ENCODE measurements at places on chromosomes 13 and 19.
A peak's percentile ranks its signal among the peaks of the same experiment; 100 is the strongest.

DNA sequence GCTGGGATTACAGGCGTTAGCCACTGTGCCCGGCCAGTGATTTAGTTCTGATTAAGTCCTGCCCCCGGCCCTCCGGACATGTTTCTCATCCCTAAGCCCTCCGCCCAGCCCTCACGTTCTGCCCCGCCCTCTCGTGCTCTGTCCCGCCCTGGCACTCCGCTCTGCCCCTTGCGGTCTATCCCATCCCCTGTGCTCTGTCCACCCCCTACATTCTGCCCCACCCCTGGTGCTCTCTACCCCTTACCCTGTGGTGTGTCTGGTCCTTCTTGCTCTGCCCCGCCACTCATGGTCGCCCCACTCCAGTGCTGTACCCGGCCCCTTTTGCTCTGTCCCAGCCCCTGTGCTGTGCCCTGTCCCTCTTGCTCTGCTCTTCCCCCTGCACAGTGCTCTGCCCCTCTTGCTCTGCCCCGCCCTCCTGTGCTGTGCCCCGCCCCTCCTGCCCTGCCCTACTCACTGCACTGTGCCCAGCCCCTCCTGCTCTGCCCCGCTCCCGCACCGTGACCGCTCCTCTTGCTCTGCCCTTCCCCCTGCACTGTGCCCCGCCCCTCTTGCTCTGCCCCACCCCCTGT lies 3.0 kb downstream of the GTPBP3 start:
- DNase-seq = no peak

DNA sequence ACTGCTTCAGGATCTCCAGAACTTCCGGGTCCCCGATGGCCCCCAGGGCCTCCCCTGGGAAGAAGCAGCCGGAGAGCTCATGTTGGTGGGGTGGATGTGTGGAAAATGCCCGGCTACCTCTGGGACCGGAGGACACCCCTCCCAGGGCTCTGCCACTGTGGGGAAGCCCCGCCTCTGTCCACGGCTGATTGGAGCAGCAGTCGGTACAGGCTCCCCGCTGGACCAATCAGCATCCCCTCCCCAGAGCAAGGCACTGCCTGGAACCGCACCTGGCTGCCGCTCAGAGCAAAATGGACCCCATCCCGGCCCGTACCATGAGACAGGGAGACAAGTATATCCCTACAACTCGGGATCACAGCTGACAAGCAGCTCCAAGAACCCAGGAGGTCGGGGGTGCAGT lies 6.4 kb downstream of the DOHH start:
- no peak for DNase-seq

DNA sequence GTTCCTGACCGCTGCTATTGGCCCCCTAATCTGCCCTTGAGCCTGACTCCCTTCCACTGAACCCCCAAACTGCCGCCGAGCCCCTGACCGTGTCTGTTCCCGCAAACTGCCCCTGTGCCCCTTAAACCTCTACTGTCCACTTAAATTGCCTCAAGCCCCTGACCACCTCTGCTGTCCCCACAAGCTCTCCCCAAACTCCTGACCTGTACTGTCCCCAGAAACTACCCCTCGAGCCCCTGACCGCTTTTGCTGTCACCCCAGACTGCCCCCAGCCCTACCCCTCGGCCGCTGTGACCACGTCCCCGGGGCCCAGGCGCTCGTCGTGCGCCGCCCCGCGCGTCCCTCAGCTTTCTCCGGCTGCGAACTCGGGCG lies 382 bp downstream of the ZNF77 start:
- no peak for DNase-seq

DNA sequence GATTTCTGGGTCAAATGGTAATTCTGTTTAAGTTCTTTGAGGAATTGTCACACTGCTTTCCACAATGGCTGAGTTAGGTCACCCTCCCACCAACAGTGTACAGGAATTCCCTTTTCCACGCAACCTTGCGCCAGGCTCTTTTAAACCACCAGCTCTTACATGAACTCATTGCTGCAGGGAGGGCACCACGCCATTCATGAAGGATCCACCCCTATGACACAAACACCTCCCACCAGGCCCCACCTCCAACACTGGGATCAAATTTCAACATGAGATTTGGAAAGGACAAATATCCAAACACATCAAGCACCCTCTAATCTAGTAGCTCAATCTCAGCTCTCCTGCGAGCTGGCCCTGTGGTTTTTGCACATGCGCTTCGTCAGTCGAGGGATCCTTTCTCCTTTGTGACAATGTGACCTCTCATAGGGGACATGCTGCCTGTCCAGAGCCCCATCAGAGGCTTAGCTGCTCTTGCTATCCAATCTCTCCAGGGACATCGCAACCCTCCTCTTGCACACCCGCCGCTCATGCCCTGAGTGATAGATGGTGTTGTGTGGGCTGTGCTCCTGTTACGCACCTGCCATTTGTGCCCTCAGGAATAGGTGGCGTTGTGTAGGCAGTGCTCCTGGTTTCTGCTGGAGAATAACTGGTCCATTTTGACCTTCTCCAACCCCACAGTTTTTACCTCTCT lies 328.0 kb downstream of the UQCRFS1 start:
- no peak for DNase-seq

GRCh38 chr13:37869756-37870488 lies at the start of gene TRPC4:
Gene TRPC4, minus strand, starts transcription at chr13:37869772. Its CDS starts 86,439 bp downstream, at chr13:37783333.
- DNase-seq = peak; percentile 69

DNA sequence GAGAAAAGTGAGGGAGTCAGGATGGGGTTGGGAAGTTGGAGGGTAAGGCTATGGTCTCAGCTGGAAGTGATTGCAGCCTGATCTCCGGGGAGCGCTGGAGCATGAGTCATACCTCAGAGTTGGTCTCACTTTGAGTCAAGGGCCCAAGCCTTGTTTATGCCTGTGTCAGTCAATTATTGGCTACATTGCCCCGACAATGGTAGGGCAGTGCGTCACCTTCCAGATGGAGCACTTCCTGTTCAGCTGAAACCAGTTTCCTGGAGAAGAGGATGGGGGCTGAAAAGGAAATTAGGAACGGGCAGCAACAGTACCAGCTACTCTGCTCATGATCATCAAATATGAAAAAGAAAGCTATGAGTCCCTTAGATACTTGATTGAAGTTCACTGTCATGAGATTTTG lies 60.4 kb downstream of the ADGRE1 start:
- no peak for DNase-seq

- peak; percentile 45 for DNase-seq
These were observed 28.3 kb downstream of the CEBPG start for GRCh38 chr19:33401683-33402420.

GRCh38 chr13:110463871-110464510 lies 97.5 kb downstream of the RAB20 start:
- no peak for DNase-seq

DNA sequence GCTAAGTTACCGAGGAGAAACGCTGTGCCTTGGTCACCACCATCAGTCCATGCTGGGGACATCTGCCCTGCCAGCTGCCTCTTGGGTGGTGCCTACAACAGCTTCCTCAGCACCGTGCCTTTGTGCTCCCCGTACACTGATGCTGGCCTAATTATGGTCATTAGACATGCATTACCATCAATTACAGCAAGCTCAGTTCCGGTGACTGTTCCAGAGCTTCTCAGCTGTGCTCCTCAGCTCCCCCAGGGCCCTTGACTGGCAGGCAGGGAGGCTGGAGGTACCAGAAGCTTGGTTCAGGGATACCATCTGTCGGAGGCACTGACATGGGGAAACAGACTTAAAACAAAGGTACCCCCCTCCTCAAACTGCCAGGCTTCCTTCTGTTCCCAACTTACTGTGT lies 40.2 kb downstream of the CILP2 start:
- no peak for DNase-seq

DNA sequence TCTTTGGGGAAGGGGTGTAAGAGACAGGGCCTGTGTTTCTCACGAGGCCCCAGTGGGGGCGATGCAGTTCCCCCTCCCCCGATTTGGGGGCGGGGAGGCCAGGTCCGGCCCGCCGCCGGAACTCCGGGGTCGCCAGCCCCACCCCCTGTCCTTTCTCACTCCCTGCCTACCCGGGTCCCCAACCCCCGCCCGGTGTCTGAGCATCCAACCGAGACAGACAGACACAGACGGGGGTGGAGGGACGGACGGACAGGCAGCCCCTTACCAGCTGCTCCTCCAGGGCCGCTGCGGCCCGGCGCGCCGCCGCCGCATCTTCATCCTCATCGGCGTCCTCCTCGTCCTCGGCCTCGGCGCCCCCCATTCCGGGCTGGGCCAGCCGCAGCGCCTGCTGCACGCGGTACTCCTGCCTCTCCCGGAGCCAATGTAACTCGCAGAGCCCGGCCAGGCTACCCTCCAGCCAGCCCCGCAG lies 397 bp downstream of the DACT3 start:
- no peak for DNase-seq

DNA sequence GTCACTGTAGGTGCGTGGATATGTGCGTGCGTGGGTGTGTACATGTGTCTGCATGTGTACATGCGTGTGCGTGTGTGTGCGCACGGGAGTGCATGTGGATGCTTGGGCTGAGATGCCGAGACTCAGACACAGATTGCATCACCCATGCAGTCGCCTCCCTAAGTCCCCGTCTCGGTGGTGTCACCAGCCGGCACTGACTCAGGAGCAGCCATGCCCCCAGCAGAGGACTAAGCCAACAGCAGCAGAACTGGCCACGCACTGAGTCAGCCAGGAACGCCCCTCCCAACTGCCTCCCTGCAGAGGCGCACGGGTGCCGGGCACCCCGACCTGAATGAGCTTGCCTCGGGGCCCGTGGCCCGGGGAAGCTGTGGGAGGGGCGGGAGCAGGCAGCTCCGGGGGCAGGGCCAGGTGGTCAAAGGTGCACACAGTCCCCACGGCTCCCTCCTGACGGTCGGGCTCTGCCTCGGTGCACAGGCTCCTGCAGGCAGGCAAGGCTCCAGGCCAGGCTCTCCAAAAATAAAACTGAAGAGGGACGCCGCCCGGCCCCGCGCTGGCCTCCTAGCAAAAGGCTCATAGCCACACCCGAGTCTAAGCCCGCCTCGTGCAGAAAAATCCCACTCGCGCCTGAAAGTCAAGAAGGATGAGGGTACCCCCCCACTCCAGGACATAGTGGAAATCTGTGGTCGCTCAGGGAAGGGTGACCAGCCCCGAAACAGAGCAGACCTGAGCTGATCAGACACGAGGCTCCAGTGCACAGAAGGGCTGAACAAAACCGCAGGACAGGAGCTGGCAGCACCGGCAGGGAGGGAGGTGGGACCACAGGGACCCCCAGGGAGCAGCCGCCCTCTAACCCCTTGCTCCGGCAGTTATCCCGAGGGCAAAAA lies 49.2 kb downstream of the GADD45B start:
- DNase-seq = no peak

DNA sequence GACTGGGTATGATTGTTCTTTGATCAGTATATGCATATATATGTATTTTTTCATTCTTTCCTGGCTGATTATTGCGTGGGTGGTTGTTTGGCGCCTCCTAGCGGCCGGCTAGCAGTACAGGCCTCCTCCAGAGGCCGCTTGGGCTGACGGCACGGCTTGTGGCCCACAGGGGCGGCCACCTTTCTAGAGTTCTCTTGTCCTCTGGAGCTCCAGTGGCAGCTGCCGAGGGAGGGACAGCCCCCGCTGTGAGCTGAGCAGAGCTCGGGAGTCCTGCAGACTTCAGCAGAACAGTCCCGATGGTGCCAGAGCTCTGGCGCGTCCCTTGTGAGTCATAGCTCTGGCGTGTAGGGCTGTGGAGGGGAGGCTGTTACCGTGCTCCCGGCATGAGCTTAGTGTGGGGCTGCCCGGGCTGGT lies 22.5 kb upstream of the ZNF429 start:
- DNase-seq = peak; percentile 61

GRCh38 chr13:29754473-29754806 lies 96.0 kb downstream of the UBL3 start:
- no peak for DNase-seq

- peak; percentile 48 for DNase-seq
These were observed 564.8 kb upstream of the SLITRK1 start for GRCh38 chr13:84446972-84447639.

- DNase-seq = no peak
These were observed 1555.4 kb upstream of the MIR17HG start for GRCh38 chr13:89791971-89792630.

DNA sequence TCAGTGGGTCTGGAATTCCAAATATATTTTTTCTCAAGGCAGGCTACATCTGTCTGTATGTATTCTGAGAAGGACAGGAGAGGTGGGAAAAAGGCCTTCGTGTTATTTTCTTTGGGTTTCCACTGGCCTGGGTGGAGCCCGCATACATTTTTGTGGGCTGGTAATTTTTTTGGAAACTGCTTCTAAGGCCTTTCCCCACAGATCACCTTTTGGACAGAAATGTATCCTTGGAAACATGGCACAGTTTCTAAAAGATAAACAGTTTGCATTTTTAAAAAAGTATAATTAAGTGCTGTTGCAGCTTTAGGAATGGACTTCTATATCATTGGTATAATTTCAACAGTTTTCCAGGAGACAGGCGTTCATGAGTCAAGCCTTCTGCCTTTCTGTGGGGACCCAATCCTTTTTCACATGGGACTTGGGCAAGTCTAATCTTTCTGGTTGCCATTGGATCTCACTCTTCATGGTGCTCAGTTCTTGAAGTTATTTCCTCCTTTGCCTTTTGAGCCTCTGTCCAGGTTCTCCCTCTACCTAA lies 8.9 kb downstream of the RFX2 start:
- DNase-seq = no peak
